ENCODE measurements at places on chromosomes 11 and 22.

DNA sequence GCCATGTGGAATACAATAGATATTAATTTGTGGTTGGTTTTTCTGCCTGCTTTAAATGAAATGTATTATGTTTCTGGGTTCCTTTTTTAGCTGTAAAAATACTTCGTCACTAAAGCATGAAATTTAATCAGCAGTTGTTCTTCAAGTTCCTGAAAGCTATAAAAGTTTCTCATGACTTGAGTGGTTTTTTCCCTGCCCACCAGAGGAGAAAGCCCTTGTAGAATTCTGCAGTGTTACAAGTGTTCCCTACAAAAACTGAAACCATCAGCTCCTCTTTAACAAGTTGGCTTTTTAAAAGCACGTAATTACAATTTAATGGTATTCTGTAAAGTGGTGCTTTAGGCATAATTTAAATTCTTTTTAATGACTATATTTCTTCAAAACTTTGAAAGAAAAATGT, 56.2 kb downstream of the PANX1 start:
- DNase-seq, result no peak

DNA sequence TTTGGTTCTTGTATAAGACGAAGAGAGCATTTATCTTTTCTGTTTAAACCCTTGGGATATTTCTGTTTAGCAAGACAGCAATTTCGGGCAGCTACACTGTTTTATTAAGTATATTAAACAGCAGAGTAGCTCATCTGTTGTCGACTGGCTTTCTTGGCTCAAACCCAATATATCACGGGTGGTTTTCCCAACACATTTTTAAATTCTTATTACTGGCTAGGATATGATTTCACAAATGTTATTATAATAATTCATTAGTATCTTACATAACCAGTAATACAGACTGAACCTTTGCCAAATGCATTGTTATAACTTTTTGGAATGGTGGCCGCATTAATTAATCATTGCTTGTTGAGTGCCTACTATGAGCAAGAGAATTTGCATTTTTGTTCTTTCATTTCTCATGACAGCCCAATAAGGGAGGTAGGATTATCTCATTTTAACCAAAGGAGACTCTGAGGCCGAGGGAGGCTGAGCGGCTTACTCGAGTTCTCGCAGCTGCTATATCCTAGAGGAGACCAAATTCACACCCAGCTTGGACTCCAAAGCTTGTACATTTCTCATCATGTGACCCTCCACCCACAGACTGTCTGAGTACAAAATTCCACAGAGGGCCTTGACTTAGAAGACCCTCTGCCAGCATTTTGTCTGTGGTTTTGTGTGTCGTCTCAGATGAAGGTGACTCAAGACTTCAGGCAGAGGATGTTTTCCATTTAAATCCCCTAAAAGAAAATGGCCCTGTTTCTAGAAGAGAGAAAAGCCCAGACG, 304.9 kb downstream of the NTM start:
- no peak for DNase-seq

DNA sequence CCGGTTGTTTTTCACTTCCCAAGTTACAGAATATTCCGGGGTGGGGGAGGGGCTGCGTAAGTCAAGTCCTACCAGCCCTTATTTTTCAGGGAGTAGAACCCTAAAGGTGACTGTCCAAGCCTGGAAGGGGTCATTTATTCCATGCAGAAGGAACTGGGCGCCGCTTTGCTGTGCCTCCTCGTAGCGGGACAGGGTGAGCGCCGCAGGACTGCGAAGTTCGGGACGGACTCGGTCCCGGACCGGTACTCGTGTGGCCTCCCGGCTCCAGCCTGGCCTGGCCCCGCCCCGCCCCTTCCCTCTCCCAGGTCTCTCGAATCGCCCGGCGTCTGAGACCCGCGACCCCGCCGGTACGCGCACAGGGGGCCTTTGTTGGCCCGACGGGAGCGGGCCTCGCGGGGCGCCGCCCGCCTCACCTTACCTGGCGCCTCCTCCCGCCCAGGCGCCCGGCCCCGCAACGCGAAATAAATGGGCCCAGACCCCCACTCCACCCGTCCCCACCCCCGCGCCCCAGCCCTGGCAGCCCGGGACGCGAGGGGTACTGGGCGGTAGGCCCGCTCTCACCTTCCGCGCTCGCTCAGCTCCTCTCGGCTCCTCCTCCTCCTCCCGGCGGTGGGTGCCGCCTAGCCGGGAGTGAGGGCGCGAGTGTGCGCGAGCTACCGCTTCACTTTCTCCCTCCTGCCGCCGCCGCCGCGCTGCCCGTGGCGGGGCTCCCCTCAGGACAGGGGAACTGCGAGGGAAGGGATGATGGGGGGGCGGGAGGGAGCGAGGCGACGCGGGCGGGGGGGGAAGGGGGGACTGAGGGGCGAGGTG, 698 bp downstream of the PAK1 start:
- DNase-seq, result no peak

- DNase-seq, result no peak
Measured at GRCh38 chr11:102322560-102322959, 5.3 kb downstream of the BIRC3 start.

DNA sequence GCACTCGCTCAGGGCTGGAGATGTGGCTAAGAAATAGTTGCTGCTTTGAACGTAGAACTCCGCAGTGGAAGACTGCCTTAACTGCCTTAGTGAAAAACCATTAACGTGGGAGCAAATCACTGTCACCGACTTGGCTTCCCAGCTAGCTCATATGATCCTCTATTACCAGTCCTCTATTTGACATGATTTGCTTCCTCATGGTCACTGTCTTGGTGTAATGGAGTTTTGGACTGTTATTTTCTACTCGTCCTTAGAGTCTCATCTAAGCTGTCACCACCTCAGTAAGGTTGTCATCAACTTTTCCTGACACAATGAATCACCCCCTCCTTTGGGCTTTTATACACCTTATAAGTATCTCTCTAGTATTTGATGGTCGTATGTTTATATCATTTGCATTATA, 167.1 kb upstream of the NARS2 start:
- DNase-seq, result no peak

- DNase-seq, result no peak
Measured at GRCh38 chr22:43860126-43860525, 2.2 kb downstream of the SULT4A1 start.

GRCh38 chr11:110962921-110963320, 250.7 kb upstream of the ARHGAP20 start:
- DNase-seq, result peak; percentile 43

DNA sequence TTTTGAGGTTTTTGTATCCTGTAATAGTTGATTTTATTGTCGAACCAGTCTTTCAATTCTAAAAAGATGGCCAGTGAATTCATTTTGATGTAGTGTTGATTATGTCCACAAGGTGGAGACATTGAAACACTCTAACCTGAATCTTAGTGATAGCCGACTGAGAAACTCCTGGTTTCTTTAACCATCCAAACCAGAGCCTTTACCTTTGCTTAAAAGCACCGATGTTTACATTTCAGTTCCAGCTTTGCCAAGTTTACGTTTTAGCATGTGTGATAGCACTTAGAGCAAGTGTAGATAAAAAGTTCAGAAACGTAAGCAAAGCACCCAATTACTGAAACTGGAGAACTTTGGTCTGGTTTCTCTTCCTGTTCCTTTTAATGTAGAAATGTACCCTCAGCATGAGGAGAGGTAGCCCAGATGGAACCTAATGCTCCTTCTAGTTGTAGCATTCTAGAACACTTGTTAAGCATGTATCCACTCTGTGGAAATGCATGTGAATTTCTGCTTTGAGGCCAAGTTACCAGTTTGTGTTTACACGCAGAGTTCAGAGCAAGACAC, 208.6 kb downstream of the DBX1 start:
- peak; percentile 66 for DNase-seq

GRCh38 chr11:67613960-67614715, 7.4 kb downstream of the NDUFV1 start:
- DNase-seq, result no peak

Measured in spinal cord (tissue), 10 donors.